ENCODE measurements at places on chromosomes 11 and 22. TPM values are rescaled to one million over a fixed set of nuclear protein-coding genes. Genes with fewer than 3 reads are reported as not detected.

Gene FAM89B
- 36.9 TPM for total RNA-seq

Gene OR8D4
- total RNA-seq: not detected

Gene PGA5
- total RNA-seq: not detected

Gene BIRC3
- total RNA-seq: 4.8 TPM

Gene ZNF143
- total RNA-seq: 25.1 TPM

Gene E2F8
- total RNA-seq: 4.7 TPM
